ENCODE measurements at places on chromosomes 5 and 9.

- peak; percentile 45 for DNase-seq
Observed at GRCh38 chr5:60633341-60633740, 66.6 kb downstream of the DEPDC1B start.

DNA sequence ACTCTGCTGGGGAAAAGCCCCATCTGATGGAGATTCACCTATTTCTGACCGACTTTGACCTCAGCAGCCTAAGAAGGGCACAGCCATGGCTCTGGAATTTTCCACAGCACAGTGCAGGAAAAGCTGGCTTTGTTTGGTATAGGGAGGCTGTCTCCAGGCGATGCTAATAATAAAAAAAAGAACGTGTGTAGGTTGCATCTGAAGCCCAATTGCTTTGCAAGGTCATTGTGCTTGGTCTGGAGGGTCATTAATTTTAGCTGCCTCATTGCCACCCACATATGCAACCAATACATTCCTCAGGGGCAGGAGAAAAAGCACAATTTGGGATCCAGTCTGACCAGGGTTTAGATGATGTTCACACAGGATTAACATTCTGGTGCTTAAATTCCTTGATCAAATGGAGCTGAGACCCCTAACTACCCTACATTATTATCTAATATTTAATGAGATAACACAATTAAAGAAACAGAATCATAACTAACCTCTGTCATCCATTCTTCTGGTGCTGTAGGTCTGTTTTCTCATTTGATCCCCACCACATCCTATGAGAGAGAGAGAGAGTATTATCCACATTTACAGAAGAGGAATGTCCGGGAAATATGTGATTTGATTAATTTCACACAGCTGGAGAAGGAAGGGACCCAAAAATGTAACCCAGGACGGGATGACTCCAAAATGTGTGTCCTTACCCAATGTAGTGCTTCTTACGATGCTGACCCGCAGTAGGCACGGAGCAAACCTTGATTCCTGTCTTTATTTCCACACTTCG lies 175.9 kb downstream of the RFK start:
- DNase-seq, result no peak

GRCh38 chr5:151820903-151821302 lies 49.1 kb downstream of the G3BP1 start:
- no peak for DNase-seq

DNA sequence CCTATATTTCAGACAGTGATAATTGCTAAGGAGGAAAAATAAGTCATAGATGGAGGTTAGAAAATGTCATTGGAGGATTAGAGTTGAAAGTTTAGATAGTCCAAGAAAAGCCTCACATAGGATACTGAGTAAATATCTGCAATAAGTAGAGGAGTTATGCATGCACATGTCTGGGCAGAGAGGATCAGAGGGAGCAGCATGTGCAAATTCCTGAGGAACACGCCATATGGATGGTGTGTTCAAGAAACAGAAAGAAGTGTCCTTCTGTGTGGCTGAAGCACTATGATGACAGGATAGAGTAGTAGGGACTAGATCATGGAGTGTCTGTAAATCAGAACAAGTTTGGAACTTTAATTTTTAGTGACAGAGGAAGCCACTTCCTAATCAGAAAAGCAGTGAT lies 52.2 kb downstream of the SGCD start:
- no peak for DNase-seq

GRCh38 chr5:171437286-171437821 lies 17.9 kb downstream of the FGF18 start:
- DNase-seq, result no peak

GRCh38 chr9:18274693-18275092 lies 199.3 kb upstream of the ADAMTSL1 start:
- peak; percentile 36 for DNase-seq

GRCh38 chr9:90774071-90774470 lies 27.5 kb upstream of the SYK start:
- DNase-seq, result no peak

GRCh38 chr5:173385832-173386360 lies 57.7 kb upstream of the STC2 start:
- no peak for DNase-seq

DNA sequence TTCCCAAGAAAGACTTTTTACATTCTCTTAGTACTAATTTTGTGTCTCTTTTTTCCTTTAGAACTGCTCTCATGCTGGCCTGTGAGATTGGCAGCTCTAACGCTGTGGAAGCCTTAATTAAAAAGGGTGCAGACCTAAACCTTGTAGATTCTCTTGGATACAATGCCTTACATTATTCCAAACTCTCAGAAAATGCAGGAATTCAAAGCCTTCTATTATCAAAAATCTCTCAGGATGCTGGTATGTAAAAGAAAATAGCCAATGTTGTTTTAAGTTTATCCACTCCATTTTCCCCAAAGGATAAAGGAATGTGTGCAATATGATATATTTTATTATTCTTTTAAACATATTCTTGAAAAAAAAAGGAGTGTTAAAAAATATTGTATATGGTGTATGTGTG lies 27.3 kb upstream of the TTC23L start:
- no peak for DNase-seq

DNA sequence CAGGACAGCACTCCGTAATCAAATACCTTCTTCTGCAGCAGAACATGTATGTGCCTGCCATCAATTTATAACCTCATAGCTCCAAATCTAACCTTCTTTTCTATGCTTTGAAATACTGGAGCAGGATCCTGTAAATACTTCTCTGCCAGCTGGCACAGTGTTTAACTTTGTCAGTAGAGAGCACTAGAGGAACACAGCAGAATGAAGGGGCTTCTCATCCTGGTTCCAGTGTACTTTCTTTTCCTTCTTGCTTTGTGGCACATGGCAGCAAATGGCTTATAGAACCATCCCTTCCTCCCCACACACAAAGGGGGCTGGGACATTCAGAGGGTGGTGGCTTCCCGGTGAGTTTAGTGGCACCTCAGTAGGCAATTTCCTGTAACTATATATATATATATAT lies 3.8 kb upstream of the FBXW11 start:
- no peak for DNase-seq

DNA sequence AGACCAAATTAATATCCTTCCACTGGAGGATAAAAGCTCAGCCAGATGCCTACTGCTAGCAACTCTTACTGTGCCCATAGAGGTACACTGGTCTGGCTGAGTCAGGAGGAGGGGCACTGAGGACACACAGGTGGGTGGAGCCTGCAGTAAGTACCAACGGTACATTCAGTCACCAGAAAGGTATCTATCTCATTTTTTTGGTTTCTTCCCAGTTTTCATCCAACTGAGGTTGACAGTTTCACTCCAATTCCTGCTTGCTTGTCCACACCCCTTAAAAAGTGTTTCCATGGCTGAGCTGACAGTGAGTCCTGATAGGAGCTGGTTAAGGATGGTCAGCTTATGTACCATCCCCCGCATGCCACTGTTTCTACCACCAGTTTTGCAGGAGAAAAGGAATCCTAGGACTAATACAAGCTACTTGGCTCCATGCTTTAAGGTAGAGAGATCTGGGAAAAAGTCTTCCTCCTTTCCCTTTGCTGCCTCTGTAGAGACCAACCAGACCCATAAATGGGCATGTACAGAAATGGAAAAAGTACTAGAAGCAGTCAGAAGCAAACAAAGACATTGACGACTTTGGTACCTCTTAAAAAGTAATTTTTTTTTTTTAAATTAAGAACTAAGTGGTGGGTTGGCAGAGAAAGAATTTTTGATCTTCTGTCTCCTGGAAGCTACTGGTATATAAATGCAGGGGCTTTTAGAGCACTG lies 3.2 kb downstream of the ELL2 start:
- no peak for DNase-seq

GRCh38 chr5:38916802-38917201 lies 71.0 kb downstream of the OSMR start:
- DNase-seq, result no peak

DNA sequence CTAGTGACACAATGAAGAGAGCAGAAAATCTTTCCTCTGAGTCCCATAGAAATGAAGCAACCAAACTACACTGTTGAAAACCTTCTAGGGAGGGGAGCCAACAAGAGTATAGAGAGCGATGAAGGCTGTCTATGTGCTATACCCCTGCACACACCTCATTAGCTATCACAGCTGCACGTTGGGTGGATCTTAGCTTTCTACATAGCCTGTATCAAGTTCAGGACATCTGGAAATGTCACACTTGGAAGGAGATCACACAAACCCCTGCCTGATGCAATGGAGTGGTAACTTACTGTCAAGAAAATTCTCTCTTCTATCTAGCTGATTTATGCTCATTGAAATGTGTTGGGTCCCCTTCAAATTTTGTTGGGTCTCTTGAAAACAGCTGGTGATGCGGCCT lies 127.0 kb upstream of the NTRK2 start:
- no peak for DNase-seq

- no peak for DNase-seq
Observed at GRCh38 chr5:40502736-40503135, 177.0 kb upstream of the PTGER4 start.

DNA sequence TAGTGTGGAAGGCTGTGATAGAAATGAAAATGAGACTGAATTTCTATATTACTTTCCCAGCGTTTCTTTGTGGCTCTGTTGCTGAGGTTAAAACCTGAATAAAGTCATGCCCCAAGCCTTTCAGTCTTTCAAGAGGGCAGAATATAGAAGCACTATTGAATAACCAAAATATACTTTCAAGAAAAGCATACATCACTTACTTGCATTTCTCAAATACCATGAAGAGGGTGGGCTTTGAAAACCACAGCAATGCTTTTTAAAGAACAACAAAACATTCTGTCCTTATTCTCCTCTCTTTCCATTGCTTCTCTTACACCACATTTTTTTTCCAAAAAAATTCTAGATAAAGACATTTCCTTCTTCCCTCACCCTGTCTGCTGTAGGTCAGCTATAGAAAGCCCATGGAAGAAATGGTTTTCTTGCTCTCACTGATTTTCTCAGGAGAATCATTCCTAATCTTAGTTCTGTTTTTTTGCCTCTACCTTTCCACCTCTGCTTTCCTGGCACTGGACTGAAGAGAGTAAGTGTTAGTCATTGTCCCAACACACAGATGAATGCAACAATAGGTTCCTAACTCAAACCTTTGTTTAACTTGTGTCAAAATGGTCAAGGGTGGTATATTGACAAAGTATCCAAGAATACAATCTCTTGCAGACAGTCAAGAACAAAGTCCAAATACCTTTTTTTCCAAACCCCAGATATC lies 51.6 kb downstream of the NUDT12 start:
- DNase-seq, result no peak

DNA sequence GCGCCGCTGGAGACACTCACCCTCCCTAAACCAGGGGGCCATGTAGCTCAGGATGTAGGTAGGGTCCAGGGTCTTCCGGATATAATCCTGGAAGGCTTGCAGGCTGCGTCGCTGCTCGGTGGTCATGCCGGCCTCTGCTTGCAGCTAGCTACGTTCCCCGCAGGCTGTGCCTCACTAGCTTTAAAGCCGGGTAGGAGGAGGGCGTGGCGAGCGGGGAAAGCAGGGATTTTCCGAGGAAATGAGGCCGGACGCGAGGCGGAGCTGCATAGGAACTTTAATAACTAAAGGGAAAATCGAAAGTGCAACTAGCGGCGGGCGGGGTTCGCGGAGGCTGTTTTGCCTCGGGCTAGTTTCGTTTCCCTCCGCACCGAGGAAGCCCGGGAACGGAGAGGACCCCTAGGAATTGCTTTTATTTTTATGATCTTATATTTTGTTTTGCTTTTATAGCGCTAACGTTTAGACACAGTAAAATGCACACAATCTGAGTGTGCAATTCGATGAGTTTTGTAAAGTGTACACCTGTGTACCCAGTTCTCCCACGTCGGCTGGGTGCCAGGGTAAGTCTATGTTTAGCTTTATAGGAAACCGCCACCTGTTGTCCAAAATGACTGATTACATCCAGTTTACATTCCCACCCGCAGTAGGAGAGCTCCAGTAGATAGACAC lies at the start of gene RIGI:
Gene RIGI, minus strand, starts transcription at position 156 of the 666 bp plus-strand sequence. Its CDS starts 30 bp downstream, at position 126.
- peak; percentile 92 for DNase-seq

DNA sequence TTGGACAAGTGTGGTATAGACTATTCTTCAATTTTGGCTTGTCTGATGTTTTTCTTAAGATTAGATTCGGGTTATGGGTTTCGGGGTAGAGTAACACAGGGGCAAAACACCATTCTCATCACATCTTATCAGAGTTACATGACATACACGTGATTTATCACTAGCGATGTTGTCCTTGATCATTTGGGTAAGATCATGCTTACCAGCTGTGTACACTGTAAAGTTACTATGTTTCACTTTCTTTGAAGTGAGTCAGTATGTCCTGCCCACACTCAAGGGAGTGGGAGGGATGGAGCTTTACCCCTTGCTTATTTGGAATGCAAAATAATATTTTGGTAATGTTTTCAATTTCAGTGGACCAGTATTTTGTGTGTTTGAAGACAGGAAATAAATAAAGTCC lies 101.8 kb upstream of the TAF11L2 start:
- DNase-seq, result no peak

GRCh38 chr5:60638300-60638699 lies 61.7 kb downstream of the DEPDC1B start:
- no peak for DNase-seq

GRCh38 chr5:149517461-149518122 lies 33.6 kb downstream of the CSNK1A1 start:
- DNase-seq, result peak; percentile 8

GRCh38 chr5:118592229-118593002 lies 395.9 kb downstream of the DTWD2 start:
- DNase-seq, result no peak

DNA sequence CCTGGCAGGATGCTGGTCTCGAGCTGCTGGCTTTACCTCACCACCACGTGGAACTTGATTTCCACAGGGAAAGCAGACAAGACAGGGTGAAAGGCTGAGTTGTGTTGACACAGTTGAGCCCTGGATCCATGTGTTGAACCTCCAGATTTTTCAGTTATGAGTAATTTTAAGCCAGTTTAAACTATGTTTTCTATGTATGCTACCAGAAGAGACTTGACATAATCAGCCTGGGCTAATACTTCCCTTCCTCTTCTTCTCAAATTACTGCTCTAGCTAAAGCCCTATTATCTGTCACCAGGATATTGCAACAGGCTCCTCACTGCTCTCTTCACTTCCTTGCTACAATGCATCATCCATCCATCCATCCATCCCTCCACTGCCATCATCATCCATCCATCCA lies 12.0 kb upstream of the PHYKPL start:
- no peak for DNase-seq

GRCh38 chr5:132256086-132256782 lies 1.3 kb upstream of the PDLIM4 start:
- DNase-seq, result no peak

GRCh38 chr5:141412854-141413539 lies at the start of gene PCDHGA10:
PCDHGA10 (plus strand) TSS chr5:141412987; CDS start chr5:141413176, 189 bp downstream.
- DNase-seq, result peak; percentile 51

DNA sequence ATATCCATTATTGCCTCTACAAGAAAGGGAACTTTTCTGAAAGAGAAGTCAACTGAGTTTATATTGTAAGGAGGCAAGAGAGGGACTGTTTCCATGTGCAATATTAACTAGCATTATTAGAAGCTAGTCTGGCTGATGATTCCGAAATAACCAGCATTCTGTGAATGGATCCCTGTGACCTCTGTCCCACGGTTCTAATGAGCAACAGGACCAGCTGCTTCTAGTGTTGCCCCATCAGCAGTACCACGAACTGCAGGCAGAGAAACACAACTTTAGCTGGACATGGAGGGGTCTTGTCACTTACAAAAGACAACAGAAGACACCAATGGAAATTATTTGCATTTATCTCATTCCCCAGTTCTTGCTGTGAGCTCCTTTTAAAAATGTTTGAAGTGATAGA lies 95.4 kb downstream of the MUSK start:
- no peak for DNase-seq

Data from stromal cell of bone marrow (primary cell).